Foreskin keratinocyte (primary cell): ENCODE measurements at places on chromosomes 3 and 15. TPM values are rescaled to one million over a fixed set of nuclear protein-coding genes. Genes with fewer than 3 reads are reported as not detected.
A peak's percentile ranks its signal among the peaks of the same experiment; 100 is the strongest.

GRCh38 chr15:70376929-70377691 is 279.4 kb upstream of the TLE3 start:
- peak; percentile 15 for DNase-seq

DNA sequence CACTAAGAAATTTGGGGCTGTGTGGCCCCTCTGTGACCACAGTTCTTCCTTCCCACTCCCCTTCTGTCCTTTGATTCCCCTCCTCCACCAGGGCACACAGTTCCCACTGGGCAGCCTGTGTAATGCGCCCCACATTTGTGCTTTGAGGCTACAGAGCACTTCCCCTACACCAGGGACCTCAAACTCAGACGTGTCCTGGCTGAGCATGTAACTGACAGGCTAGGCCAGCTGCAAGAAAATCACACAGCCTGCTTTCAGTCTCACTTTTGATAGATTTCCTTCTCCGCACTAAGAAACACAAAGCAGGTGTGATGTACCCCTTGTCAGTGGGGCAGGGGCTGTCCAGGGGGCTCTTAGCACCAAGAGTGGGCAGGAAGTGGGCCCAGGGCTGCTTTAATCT is 29.6 kb downstream of the PRKCD start:
- DNase-seq = no peak

- no peak for DNase-seq
Measured at GRCh38 chr3:13457593-13457992, 22.5 kb upstream of the HDAC11 start.

DNA sequence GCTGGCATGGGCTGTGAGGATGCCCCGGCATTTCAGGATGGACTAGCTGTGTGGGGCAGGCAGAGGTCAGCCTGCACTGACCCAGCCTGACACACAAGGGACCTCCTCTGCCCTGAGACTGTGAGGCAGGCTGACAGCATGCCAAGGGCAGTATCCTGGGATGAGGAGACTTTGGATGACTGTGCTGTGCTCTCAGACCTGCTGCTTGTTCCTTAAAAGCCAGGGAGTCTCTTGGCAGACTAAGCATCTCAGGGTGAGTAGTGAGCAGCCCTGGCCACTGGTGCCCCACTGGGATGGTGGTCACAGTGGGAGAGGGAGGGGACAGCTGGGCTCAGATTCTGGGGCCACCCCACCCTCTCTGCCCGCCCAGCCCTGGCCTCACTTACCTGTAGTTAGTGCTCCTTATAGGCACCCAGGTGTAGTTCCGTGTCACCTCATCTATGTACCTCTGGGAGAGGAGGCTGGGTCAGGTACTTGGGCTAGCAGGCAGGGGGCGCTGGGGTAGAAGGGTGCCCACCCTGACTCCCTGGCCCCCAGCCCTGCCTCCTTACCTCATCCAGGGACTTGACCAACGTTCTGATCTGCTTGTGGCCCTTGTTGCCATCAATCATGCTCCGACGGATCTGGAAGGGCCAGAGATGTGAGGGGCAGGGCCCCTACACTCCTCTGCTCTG is 16.1 kb upstream of the TMEM115 start:
- DNase-seq = no peak

The SLC28A1 gene
- not detected in 2 replicates for total RNA-seq

The CELSR3 gene
- 0.78 and 0.99 TPM in 2 replicates for total RNA-seq

- no peak for DNase-seq
Measured at GRCh38 chr3:138513090-138513843, 78.9 kb downstream of the ESYT3 start.
